ENCODE measurements at places on chromosomes 4 and X.
A peak's percentile ranks its signal among the peaks of the same experiment; 100 is the strongest.

DNA sequence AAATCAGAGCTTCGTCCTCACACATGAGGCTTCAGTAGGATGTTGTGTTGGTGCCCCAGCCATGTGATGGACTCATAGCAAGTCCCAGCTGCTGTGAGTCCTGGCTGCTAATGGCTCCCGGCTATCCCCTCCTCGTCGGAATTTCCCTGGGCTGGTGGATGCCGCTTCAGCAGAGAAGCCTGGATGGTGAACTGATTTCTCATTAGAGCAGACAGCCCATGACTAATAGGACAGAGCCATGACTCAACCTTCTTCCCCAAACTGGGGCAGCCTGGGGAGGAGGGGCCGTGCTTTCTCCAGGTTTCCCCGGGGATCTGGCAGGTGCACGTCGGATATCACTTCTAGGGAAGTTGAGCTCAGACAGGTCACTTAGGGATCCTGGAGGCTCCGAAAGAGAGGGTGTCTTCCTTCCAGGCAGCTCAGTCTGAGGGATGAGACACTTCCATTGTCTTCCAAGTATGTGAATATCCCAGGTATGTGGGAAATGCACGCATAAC lies 112.7 kb downstream of the ASMT start:
- DNase-seq, result no peak

DNA sequence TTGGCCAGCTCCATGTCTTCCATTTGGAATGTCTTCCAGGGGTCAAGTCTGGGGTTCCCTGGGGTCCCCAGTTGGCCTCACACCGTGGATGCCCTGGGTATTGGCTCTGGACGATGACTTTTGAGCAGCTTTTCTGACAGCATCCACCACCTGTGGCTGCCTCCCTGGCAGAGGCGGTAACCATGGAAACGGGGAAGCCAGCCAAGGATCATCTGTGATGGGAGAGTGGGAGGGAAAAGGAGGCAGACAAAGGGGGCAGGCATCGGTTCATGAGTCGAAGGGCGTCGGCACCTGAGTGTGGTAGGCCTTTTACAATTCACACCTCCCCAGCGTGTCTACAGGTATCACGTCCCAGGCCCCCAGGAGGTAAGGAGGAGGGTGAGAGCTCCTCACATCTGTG lies 152.2 kb downstream of the ASMT start:
- no peak for DNase-seq

- DNase-seq, result no peak
These were observed 89.5 kb downstream of the PTTG2 start for GRCh38 chr4:38049545-38050170.

GRCh38 chrX:50942471-50942870 lies 31.9 kb downstream of the BMP15 start:
- DNase-seq, result no peak

GRCh38 chrX:113726009-113726408 lies 857.9 kb upstream of the HTR2C start:
- DNase-seq, result no peak

- no peak for DNase-seq
These were observed 36.8 kb downstream of the FABP2 start for GRCh38 chr4:119284876-119285780.

DNA sequence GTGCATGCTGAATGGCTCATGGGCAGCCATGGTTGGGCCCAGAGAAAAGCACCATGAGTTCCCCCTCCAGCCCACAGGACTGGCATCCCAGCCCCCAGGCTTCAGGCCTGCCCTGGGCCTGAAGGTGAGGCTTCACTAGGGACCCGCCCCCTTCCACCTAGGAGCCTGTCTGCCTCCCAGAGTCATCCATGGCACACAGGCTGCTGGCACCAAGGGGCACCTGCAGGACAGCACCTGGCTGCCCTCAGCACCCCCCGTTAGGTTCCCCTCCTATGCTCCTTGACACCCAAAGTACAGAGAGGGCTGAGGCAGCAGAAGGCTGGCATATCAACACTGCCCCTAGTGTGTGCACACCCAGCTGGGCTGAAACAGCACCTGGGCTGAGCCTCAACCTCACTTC lies 566.7 kb upstream of the PCDH7 start:
- no peak for DNase-seq

DNA sequence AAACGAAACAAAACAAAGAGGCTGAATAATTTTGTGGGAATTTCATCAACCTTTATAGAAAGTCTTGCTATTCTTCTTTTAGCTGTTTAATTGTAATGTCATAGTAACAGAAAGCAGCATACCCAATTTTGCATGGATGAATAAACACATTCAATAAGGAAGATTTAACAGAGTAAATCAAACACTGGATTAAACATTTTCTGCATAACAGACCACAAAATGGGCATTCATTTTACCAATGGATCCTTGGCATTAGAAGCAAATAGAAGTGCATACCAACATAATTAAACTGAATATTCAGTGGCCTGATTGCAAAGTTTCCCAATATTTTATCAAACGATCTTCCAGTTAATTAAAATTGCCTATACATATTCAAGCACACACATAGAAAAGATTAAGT lies 4.4 kb upstream of the CHM start:
- DNase-seq, result no peak

DNA sequence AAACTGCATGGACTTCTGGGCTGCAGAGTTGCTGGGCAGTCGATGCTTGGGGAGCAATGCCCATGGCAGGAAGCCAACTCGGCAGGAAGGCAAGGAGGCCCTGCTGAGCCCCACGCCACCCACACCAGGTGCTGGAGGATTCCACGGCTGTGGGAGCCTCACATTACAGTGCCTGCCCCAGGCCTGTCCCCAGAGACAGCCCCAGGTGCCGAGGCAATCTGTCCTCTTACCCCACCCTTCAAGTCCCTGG lies 53.9 kb downstream of the HMX1 start:
- DNase-seq, result no peak

GRCh38 chr4:57109847-57110639 lies at the start of gene IGFBP7:
TSS of gene IGFBP7 (minus strand) at chr4:57110385. CDS start at chr4:57110351, 34 bp downstream.
- DNase-seq, result peak; percentile 24

GRCh38 chr4:113499696-113500095 lies 261.8 kb downstream of the CAMK2D start:
- no peak for DNase-seq

GRCh38 chrX:100445593-100445992 lies 35.5 kb upstream of the PCDH19 start:
- no peak for DNase-seq

DNA sequence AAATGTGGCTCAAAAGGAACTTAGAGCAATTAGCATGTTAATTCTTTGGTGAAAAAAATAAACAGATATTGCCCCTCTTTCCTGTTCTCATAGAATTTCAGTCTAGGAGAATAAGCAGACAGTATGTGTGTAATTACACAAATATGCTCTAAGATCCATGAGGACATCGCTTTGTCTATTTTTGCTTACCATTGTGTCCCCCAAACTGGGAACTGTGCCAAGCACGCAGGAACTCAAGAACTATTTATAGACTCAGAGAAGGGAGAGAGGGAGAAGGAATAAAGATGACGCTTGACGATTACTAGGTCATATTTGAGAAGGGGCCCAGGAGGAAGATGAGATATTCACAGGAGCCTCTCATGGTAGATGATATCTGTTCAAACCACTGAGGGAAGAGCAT lies 692.6 kb downstream of the RAB28 start:
- no peak for DNase-seq

GRCh38 chrX:101450961-101451360 lies 34.3 kb upstream of the ARMCX4 start:
- no peak for DNase-seq

DNA sequence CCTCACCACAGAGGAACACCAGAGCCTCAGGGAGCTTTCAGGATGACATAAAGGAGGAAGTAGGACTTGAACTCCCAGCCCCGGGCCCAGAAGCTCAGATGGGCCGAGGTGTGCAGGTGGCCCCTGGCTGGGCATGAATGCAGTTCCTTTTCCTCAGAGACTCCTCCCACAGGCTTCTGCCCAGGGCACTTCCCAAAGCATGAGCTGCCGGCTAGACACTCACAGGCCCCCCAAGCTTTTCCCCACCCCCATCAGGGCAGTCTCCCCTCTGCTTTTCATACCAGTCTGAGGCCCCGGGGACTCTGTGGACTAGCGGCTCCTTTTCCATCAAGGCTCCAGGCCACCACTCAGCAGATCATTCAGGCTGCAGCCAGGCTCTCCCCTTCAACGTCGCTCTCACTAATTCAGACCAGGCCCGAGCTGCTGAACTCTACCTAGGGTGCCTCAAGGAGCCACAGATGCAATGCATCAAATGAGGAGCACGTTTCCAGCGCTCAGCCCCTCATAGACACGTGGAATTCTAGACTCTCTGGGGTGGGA lies 36.9 kb downstream of the HMX1 start:
- no peak for DNase-seq

- no peak for DNase-seq
These were observed 121.2 kb downstream of the VEGFC start for GRCh38 chr4:176671532-176671931.

- DNase-seq, result no peak
These were observed 5.1 kb downstream of the MORF4L2 start for GRCh38 chrX:103681443-103681842.

GRCh38 chrX:71922686-71923085 lies 12.0 kb downstream of the NHSL2 start:
- DNase-seq, result no peak

GRCh38 chrX:43718956-43719355 lies 62.9 kb downstream of the MAOA start:
- no peak for DNase-seq

- no peak for DNase-seq
These were observed 234.7 kb downstream of the OR13H1 start for GRCh38 chrX:131778269-131779218.

DNA sequence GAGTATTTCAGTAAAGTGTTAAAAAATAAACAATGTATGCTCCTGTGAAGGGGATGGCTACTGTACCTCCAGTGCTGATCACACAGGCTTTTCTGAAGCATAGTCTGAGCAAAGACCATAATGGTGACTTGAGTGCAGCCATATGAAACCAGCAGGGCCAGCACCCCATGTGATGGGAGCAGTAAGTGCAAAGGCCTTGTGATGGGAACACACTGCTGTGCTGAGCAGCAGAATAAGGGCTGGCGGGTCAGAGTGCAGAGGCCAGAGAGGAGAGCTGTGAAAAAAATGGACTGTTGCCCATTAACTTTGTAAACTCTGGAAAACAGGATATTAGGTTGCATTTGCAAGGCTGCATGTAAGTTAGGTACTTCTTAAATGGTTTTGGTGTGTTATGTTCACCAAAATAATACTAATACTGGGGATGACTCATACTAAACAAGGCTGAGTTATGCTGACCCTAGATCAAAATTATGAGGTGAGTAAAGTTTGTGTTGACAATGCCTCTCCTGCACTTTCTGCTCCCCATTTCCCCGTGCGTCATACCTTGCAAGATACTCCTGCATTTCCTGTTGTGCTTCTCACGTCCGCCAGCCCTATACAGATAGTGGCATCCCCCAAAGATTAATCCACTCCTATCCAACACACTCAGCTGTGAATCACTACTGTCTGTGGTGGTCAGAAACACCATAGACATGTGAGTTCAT lies 67.0 kb upstream of the FAM9A start:
- DNase-seq, result no peak

GRCh38 chr4:73908965-73909364 lies 39.8 kb downstream of the CXCL1 start:
- DNase-seq, result no peak

DNA sequence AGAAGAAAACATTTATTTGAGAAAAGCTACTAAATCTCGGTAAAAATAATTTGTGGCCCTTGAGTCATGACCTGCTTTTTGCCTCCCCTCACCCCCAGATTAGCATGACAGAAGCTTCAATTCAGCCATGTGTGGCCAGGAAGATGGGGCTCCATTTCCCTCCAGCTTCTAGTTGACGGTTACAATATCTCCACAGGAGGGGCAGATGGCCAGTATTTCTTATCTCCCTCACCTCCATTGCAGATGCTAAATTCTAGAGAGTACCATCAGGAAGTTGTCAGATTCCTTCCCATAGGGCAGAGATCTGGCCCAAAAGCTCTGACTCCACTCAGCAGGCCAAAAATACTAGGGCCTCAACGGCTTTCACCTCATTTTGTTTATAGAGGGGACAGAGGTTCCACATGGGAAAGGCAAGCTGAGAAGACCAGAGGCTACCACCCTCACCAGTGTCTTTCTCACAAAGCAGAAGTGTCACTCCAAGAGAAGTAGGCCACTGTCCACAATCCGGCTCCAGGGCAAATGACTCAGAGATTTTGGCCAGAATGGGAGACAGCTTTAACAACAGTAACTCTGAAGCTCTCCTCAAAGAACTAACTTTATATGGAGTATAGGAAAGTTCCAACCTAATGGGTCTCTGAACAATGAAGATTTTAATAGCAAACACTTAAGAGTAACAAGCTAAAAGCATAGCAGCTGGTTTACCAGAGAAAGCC lies 108.3 kb downstream of the TBC1D19 start:
- DNase-seq, result no peak

DNA sequence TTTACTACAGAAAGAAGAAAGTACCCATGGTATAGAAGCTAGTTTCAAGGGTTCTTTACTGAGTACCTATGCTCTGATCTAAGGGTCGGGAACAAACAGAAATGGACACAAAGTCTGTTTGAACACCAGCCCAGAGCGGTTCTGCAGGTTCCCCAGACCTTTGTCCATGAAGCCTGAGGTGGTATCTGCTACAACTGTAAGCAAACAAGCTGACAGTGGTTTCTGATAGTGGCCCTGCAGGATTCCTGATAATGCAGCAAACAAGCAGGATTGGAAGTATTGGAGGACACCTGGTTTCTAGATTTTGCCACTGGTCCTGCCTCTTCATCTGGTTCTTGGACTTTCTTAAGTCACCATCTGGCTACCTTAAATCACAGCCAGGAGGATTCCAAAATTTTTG lies 23.7 kb downstream of the SMPX start:
- DNase-seq, result no peak

GRCh38 chrX:71221145-71221544 lies 1.9 kb upstream of the GJB1 start:
- no peak for DNase-seq

- DNase-seq, result peak; percentile 37
These were observed 46.1 kb downstream of the ARHGAP24 start for GRCh38 chr4:85520765-85521749.

DNA sequence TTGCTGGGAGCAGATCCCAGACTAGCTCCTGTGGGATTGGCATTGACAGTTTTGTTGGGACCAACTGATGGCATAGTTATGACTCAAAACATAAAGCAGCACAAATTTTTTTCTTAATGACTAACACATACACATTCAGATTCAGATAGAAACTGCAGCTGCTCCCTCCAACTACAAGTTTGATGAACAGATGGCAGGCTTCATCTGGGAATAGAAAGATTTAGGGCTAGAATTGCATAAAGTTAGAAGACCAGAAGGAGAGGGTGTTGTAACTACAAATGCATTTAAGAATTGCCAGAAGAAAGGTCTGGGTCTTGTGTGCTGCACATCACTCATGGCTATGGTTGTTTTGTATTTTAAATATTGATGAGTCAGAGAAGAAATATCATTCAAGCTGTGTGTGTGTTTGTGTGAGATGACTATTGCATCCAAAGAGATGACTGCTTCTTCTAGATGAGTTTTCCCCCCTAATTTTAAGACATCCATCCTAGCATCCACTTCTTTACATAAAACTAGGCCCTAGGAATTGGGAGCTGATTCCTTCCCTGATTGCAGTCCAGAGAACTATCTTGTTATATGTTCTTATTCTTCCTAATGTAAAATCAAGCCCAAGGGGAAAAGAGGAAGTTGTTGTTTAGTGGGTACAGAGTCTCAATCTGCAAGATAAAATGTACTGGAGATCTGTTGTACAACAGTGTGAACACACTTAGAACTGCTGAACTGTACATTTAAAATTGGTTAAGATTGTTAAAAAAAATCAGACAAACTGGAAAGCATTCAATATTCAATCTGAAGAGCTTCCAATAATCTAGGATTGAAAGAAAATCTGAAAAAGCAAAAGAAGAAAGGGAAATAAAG lies 175.1 kb downstream of the PARM1 start:
- no peak for DNase-seq

Measured in germinal center (tissue), 1 donor.